Glutamatergic neuron (in vitro differentiated cells): ENCODE measurements at places on chromosomes 12 and 14.

GRCh38 chr14:70133461-70133860 lies 55.3 kb downstream of the SLC8A3 start:
- DNase-seq = no peak

- DNase-seq = no peak
These were observed 91.5 kb upstream of the ZFP36L1 start for GRCh38 chr14:68884031-68885030.

DNA sequence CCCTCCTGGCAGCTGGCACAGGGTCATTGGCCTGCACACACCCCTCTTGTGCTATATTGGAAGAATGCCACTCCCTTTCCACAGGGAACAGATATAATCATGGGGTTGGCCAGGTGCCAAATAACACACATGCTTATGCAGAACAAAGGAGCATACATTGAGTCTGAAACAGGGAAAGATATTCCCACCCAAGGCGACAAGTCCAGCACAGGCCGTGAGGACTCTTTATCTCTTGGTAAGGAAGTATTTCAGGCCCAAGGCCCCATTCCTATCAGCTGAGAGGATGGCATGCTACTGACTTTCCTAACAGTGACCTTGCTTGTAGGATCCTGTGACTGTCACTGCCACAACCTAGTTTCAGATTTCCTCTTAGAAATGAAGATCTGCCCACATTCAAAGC lies 59.0 kb upstream of the STXBP6 start:
- no peak for DNase-seq

- no peak for DNase-seq
These were observed 32.5 kb downstream of the NCKAP5L start for GRCh38 chr12:49795654-49796105.

GRCh38 chr12:4486980-4487379 lies 41.4 kb upstream of the FGF6 start:
- no peak for DNase-seq

DNA sequence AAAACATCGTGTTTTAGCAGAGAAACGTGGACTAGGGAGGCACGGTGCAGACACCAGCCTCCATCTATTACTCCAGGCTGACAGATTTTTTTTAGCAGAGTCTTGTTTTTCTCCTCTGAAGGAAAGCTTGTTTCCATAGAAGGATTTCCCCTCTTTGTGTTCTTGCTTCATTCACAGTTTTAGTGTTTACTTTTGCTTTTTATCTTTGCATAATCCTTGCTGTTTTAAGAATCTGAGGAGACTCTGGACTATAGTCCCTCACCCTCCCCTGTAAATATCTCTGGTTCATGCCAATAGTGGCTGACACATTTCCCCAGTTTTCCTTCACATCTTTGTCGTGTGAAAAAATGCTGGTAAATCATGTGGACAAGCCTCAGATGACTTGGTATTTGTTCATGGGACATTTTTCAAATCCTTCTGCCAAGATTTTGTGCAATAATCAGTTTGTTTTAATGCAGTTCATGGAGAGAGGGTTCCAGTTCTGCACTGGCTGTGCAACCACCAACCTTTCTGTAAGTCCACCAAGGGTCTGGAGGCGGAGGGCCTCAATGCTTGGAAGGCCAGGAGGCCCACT lies 39.9 kb upstream of the TMCC3 start:
- DNase-seq = no peak

GRCh38 chr14:86243158-86243557 lies 713.2 kb downstream of the FLRT2 start:
- no peak for DNase-seq

DNA sequence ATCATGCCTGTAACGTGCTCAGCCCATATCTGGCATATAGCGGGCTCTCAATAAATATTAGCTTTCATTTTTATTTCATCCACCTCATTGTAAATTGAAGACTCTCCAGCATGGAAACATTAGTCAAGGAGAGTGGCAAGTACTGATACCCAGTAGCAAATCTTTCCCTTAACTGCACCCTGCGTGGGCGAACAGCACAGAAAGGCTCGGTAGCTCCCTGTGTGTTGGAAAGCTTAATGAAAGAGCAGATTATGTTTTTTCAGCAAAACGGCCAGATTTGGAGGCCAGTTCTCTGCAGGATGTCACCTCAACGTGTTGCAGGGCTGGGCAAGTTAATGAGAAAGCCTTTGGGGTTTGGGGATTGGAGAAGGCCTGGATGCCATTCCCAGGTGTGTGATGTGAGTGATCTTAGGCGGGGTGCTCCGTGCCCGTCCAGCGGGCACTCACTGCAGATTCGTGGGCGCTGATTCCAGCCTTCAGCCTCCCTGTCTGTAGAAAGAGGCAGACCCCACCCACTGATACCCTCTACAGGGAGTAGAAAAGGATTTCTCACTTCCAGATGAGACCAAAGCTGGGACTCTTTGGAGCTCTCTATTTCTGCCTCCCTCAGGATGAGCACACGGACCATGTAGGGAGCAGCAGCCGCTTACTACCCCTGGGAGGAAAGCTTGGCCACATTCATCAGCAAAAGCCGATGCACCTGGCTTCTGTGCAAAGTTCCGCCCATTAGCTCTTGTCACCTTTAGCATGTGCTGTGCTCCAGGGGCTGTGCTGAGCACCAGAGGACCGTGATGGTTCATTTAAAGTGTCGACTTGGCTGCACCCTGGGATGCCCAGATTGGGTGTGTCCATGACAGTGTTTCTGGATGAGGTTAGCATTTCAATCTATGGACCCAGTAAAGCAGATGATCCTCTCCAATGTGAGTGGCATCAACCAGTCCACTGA lies 29.1 kb downstream of the C14orf132 start:
- no peak for DNase-seq

DNA sequence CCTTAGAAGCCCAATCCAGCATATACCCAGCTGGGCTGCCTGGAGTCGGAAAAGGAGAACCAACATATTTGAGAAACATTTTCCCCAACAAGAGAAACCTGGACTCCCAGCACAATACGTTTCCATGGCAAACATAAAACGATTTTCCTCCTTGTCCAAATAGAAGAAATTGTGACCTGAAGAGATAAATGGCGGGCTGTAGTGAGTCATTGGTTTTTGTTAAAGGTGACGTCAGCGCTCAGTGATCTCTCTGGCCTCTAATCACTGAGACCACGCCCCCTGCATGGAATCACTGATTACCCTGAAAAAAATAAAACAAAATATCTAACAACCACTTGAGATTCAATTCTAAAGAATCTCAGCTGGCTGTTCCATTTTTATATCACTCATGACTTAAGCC lies 6.0 kb downstream of the CCDC60 start:
- no peak for DNase-seq

DNA sequence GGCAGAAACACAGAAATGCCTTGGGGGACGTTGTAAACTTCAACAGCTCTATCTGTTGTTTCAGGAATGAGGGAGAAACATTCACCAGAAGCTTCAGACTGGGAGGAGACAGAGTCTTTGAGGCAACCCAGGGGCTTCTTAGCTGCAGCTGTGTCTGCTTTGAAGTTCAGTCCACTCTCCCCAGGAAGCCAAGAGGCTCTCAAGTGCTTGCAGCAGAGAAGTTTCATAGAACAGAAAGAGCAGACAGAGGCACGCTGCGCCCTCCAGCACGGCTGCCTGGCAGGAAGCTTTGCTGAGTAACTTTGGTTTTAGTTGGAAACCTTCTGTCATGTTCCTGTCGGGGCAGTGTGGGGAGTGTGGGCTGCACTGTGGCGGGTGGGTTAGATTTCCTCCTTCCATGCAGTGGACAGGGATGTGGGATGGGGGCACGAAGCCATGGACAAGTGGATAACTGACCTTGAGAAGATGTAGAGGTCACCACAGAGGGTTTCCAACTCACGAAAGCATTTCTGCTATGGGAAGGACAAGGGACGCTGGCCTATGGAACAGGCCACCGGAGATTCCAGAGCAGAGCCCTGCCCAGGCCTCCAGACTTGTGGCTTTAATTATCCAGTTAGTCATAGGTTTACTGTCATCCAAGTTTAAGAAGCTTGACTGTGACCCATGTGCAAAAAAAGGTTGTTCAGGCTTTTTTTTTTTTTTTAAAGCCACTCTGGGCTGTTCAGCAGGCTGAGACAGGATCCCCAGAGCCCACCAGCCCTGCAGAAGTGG lies 107.7 kb downstream of the ARF6 start:
- no peak for DNase-seq

DNA sequence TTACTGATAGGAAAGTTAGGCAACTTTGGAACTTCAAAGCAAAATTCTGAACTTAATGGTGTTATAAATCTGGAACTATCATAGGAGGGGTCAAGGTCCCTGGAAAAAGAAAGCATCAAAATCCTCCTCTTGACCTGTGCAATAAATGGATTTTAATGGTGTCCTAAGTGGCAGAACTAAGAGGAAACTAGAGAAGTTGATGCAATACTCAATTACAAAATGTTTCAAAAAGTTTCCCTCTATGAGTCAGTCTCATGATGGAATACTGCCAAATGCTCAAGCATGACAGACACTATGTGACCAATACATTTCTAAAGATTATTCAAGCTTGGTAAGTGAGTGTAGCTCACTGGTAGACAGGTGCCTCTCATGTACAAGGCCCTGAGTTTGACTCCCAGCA lies 47.7 kb upstream of the ERGIC2 start:
- no peak for DNase-seq

GRCh38 chr12:98788396-98788795 lies 143.3 kb downstream of the APAF1 start:
- DNase-seq = no peak

- no peak for DNase-seq
These were observed 447.5 kb downstream of the PCNX1 start for GRCh38 chr14:71354801-71355200.

GRCh38 chr12:103697971-103698751 lies 111.1 kb downstream of the STAB2 start:
- no peak for DNase-seq

DNA sequence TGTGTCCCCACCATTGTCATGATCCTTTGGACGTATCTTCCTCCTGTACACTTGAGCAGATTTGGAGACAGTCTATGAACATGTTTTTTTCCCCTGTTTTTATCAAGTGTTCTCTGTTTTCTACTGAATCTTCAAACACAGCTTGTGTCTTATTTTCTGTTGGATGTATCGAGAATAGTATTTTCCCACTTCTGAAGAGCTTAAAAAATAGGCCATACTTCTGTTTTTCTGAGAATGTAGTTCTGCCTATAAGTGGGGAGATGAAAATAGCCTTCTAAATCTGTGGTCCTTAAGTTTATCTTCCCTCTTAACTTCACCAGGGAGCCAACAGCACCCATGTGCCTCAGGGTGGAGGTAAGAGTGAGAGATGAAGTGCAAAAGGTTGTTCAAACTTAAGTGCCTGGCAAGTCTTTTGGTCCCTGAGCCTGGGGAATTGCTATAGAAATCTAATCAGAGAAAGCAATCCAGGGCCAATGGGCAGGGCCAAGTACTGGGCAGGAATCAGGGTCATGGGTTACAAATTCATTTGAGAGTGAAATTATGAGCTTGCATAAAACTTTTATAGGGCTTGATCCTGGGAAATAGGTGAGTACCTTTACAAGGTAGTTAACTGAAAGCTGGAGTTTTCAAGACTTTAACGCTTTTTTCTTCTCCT lies 58.9 kb downstream of the ARF6 start:
- no peak for DNase-seq

DNA sequence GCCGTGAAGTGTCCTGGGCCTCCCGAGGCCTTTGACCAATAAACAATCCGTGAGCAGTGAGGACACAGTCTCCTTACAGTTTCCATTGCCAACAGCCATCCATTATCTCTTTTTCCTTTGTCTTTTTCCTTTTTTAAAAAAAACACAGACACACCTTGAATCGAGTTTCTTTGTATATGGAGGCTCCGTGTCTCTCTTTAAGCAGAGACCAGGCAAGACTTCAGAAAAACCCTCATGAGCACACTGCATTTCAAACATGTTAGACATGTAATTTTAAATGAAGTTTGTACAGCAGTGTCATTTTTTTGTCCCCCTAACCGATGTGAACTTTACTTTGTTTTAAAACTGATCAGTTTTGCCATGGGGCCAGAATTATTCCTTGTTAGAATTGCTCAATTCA lies 111.1 kb downstream of the SPTSSA start:
- DNase-seq = no peak

GRCh38 chr12:12788675-12789368 lies 3.4 kb downstream of the APOLD1 start:
- peak; percentile 28 for DNase-seq

DNA sequence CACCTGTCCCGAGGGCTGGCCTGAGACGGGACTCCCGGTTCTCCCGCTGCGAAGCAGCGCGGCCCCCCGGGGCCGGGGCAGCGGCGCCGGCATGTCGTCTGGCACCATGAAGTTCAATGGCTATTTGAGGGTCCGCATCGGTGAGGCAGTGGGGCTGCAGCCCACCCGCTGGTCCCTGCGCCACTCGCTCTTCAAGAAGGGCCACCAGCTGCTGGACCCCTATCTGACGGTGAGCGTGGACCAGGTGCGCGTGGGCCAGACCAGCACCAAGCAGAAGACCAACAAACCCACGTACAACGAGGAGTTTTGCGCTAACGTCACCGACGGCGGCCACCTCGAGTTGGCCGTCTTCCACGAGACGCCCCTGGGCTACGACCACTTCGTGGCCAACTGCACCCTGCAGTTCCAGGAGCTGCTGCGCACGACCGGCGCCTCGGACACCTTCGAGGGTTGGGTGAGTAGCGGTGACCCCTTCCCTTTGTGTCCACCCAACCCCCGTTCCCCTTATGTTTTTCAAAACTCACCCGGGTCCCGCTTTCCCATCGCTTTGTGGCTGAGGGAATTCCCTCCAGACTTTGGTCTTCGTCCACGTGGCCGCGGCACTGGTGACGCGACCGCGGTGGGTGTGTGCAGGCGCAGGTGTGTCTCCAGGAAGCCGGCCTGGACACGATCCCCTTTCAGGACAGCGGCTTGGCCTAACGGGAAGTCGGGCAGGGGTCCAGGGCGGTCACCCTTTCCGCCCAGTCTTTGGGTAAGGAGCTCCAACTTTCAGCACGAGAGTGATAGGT lies 826 bp downstream of the PRKCH start:
- peak; percentile 18 for DNase-seq

DNA sequence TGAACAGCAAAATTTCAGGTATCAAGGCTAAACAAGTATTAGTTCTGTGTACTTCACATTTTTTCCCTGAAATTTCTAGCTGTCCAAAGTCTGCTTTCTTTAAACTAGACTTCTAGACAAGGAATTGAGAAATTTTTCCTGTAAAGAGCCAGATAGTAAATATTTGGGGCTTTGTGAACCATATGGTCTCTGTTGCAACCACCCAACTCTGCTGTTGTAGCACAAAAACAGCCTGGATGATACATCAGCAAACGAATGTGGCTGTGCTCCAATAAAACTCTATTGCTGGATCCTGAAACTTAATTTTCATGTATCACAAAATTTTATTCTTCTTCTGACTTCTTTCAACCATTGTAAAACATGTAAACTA lies 96.0 kb upstream of the SLC38A4 start:
- DNase-seq = no peak
